ENCODE measurements at places on chromosomes 7 and 10.

GRCh38 chr10:31693491-31693890, 235.1 kb downstream of the ARHGAP12 start:
- no peak for DNase-seq

DNA sequence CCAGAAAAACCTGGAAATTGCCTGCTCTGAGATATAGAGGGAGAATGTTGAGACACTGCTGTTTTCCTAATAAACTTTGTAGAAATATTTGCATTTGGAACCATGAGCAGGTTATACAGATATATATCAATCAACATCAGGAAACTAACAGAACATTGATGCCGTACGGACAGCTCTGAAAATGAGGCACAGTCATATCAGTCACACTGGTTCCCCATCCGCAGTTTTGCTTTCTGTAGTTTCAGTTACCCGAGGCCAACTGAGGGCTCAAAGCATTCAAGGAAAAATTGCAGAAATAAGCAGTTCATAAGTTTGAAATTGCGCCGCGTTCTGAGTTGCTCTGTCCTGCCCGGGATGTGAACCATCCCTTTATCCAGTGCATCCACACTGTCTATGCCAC, 137.9 kb downstream of the KLF6 start:
- DNase-seq = no peak

DNA sequence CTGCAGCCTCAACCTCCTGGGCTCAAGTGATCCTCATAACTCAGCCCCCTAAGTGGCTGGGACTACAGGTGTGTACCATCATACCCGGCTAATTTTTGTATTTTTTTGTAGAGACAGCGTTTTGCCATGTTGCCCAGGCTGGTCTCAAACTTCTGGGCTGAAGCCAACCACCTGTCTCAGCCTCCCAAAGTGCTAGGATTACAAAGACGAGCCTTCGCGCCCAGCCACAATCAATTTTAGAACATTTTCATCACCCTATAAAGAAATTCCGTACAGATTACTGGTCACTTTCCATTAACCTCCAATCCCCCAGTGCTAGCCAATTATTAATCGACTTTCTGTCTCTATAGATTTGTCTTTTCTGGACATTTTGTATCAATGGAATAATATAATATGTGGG, 32.3 kb upstream of the PALS2 start:
- DNase-seq = no peak

- no peak for DNase-seq
Measured at GRCh38 chr10:112784022-112784461, 166.0 kb upstream of the TCF7L2 start.

DNA sequence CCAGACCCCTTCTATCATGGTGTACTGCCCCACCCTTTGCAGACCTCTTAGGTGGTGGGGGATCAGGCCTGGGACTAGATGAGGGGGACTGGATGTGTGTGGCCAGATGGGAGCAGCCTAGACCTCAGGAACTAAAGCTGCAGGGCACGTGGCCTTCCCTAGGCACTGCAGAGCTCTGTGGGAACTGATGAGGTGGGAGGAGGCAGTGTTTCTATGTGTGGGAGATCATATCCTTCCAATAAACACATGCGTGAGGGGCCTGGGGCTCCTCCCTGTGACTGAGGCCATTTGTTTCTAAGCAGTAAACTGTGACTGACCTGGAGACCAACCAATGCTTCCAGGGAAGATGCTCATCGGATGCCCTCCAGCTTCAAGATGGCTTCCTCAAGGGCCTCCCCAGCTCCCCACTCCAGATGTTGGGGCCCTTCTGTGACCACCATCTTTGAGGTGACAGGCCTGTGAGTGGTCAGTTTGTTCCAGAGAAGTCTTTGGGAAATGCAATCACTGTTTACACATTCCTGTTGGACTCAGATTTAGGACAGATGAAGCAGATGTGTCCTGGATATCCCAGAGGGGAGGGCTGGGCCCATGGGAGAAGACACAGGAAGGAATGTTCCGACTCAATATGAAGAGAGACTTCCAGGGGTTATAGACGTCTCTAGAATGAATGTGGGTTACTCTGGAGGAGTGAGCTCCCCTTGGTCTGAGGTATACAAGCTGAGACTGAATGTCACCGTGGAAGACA, 23.6 kb upstream of the ZCCHC24 start:
- DNase-seq = no peak

- DNase-seq = no peak
Measured at GRCh38 chr7:107890493-107890961, 456 bp upstream of the DLD start.

- DNase-seq = no peak
Measured at GRCh38 chr10:122446668-122447423, 7.6 kb upstream of the ARMS2 start.

DNA sequence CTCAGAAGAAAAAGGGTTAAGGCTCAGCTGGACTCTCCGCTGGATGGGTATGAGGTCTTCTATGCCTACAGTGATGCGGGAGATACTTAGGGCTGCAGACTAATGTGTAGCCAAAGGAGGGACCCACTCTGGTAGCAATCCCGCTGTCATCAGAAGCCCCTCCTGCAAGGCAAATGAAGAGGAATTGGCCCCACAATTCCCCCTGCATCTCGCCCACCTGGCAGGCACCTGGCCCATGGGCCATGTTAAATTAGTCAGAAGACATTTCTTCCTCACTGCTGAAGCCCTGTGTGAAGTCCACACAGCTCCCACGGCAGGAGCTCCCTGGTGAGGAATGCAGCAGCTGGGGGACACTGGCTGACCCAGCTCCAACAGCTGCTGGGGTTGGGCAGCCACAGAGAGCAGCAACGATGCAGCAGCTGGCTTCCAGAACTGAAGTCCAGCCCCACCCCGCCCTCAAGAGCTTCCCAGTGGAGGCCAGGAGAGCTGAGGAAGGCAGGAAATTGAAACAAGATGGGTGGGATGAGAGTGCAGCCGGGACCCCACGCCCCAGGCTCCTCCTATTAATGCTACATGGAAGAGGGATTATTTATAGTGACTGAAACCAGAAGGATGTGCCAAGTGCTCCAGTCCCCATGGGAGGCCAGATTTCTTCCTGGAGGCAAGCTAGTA, 5.5 kb downstream of the VSTM4 start:
- DNase-seq = no peak

DNA sequence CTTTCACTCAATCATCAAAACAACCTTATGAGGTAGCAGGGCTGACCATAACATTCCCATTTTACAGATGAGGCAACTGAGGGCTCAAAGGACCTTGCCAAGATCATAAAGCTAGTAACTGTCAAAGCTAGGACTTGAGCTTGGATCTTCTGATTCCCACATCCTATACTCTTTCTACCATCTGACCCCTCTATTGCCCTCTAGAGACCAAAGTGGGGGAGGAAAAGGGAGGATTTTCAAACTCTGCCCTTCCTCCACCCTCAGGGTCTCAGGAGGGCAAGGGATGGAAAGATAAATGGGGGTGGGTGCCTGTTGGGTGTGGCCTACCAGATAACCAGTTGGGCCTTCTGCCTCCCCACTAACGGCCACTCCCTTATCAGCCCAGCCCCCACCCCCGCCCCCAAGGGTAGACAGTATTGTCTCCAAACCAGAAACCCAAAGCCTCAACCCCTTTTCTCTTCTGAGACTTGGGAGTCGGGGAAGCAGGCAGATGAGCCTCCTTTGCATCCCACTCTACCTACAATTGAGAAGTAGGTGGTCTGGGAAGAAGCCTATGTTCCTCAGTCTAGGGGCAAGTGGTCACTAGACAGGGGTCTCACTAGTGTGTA, 7.9 kb downstream of the LDB1 start:
- DNase-seq = no peak

DNA sequence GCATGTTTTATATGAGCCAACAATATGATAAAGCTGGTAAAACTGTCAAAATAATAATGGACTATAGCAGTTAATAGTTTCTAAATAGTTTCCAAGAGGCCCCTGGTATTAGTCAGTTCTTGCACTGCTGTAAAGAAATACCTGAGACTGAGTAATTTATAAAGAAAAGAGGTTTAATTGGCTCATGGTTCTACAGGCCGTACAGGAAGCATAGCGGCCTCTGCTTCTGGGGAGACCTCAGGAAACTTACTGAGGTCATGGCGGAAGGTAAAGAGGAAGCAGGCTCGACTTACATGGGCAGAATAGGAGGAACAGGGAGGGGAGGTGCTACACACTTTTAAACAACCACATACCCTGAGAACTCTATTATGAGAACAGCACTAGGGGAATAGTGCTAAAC, 104.6 kb downstream of the PPP1R9A start:
- DNase-seq = no peak

DNA sequence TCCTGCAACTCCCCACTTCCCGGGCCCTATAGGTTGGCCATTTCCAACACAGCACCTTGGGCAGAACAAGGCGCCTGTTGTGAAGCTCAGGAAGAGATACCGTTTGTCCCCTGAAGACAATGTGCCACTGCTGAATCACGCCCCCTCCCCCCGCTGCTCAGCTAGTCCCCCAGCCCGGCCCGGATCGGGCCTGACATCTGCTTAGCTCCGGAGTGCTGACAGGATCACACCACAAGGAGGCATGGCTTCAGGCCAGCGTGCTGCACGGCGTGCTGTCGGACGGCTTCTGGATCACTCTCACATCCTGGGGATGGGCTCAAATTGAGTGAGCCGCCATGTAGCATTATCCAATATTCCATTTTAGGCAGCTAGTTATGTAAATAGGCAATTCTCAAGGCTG, 62.1 kb upstream of the EFCAB10 start:
- peak; percentile 82 for DNase-seq

- no peak for DNase-seq
Measured at GRCh38 chr7:128219636-128220035, 21.4 kb upstream of the LEP start.

DNA sequence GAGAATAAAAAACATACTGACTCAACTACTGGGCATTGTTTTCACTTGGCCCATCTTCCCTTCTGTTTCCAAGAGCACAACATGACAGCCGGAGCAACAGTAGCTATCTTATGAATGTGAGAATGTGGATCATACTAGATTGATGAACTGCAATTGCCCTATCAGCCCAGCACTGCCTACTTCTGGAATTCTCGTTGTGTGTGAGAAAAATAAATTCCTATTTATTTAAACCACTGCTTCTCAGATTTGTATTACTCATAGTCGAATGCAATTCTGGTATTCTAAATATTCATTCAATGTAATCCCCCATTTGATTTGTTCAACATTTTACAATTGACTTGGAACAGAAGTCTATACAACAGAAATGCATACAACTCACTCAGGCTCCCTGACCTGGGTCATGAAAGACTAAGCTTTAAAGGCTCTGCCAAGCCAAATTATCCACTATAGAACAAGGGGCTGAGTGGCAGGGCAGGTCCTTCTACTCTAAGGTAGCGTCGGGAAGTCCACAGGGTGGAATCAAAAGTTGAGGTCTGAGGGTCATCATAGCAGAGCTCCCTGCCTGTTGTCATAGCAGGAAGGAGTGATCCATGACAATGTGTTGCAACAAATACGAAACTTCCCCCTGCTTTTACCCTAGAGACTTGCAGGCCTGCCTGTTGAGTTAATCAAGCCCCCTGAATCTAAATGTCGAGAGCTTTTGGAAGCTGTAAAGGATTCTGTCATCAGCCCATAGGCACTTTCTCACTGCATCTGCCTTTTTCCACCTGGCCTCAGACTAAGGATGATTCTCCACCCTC, 12.4 kb upstream of the JAZF1 start:
- DNase-seq = no peak

DNA sequence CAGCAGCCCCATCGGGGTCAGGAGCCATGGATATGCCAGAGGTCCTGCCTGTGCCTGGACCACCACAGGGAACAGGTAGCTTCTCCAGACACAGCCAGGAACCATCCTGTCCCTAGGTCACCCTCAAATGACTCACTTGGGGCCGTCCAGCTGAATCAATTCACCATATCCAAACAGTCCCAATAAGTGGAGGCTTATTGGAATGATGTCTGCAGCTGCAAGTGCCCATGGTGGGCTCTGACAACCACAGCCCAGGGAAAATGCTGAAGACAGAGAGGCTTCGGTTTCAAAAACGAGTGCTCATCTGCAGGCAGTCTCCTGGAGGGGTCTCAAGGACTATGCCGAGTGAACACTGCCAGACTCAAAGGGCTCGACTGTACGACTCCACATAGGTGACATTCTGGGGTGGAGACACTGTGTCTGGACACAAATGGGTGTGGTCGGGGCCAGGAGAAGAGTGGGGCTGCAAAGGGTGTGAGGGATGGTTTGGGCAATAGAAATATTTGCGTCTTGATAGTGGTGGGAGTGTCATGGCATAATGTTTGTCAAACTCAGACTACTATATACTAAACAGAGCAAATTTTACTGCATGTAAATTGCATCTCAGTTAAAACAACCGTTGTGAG, 204.8 kb downstream of the TNS3 start:
- no peak for DNase-seq

DNA sequence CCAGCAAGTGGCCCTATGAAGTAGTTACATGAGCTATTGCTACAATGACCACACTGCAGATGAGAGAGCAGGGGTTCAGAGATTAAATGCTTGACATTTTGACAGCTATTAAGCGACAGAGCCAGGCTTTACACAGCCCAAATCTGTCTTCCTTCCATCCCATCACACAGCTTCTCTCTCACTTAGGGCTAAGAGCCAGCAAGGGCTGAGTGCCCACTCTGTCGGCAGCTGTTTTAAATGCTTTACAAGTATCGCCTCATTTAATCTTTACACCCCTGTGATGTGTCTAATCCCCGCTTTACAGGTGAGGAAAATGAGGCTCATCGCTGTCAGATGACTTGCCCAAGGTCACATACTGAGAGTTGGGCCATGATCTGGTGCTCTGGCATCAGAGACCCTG, 15.2 kb upstream of the OPALIN start:
- DNase-seq = no peak

- DNase-seq = no peak
Measured at GRCh38 chr10:104080762-104081161, 4.9 kb downstream of the COL17A1 start.

- DNase-seq = no peak
Measured at GRCh38 chr7:139798892-139799291, 21.1 kb upstream of the HIPK2 start.

GRCh38 chr7:2529161-2530070, 9.8 kb downstream of the LFNG start:
- DNase-seq = peak; percentile 13

DNA sequence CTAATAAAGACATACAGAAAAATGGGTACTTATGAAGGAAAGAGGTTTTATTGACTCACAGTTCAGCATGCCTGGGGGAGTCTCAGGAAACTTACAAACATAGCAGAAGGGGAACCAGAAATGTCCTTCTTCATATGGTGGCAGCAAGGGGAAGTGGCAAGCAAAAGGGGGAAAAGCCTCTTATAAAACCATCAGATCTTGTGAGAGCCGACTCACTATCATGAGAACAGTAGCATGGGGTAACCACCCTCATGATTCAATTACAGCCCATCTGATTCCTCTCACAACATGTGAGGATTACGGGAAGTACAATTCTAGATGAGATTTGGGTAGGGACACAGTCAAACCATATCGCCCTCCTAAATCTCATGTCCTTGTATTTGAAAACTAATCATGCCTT, 1305.4 kb upstream of the SORCS1 start:
- DNase-seq = no peak

DNA sequence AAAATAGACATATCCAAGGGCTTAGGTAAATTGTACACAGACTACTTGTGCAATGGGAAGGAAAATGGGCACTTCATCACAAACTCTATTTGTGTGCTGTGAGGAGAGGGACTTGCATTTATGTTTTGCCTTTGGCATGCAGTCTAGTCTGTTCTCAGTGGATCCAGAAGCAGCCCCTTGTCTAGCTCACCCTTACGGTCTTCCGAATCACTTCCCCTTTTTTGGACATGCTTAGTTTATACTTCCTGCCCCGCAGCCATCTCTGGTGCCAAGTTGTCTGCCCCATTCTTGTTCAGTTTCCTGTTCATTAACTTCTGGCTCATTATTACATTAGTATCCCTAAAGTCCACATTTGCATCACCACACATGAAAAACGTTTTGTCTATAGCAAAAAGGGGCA, 161.6 kb downstream of the NRCAM start:
- no peak for DNase-seq

GRCh38 chr7:113099284-113099919, 12.8 kb upstream of the GPR85 start:
- no peak for DNase-seq
